ENCODE measurements at places on chromosomes 1 and 21.

GRCh38 chr21:25790878-25791204, 56.1 kb downstream of the GABPA start:
- DNase-seq: no peak

DNA sequence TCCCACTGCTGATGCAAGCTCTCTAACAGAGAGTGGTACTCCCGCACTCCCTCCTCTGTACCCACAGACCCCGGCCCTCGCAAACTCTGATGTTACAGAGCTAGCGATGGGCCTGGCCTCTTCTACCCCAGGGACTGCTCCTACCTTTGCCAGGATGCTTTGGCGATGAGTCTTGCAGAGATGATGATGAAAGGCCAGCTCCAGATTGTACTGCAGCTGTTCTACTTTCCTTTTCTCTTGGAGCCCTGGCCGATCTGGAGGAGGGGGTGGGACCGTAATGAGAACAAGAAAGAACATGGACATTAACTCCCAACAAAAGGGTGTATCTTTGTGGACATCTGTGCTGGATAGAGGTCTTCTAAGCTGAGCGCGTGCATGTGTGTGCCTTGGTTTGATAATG, 6.0 kb upstream of the LINGO4 start:
- DNase-seq: no peak

DNA sequence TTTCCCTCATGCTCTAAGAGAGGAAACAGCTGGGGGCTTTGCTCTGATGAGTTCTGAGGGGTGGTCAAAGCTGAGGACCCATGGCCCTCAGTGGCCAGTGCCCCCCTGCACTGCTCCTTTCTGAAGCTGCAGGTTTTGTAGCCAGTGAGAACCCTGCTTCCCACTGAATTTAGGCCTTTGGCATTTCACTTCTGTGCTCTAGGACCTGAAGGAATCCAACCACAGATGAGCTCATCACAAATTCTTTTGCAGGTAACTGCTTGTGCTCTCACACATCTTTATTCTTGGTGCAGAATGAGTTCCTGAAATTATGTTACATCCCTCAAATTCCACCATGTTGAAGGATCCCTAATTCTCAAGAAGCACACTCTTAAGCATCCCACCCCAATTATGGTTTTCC, 248.7 kb upstream of the IRF2BP2 start:
- DNase-seq: no peak

- no peak for DNase-seq
Observed at GRCh38 chr1:207804721-207805468, 53.0 kb downstream of the CD46 start.

- no peak for DNase-seq
Observed at GRCh38 chr1:54238353-54239034, 38.5 kb downstream of the MRPL37 start.

DNA sequence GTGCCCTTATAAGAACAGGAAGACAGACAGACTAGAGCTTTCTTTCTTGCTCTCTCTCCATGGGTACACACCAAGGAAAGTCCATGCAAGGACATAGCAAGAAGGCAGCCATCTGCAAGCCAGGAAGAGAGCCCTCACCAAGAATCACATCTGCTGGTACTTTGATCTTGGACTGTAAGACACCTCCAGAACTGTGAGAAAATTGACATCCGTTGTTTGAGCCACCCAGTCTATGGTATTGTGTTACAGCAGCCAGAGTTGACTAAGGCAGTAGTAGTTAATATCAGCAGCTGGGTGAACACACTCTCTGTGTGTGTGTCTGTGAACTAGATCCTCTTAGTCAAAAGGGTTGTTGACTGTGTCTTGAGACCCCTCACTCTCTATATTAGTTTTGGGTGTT, 53.8 kb upstream of the PPP2R5A start:
- DNase-seq: no peak

DNA sequence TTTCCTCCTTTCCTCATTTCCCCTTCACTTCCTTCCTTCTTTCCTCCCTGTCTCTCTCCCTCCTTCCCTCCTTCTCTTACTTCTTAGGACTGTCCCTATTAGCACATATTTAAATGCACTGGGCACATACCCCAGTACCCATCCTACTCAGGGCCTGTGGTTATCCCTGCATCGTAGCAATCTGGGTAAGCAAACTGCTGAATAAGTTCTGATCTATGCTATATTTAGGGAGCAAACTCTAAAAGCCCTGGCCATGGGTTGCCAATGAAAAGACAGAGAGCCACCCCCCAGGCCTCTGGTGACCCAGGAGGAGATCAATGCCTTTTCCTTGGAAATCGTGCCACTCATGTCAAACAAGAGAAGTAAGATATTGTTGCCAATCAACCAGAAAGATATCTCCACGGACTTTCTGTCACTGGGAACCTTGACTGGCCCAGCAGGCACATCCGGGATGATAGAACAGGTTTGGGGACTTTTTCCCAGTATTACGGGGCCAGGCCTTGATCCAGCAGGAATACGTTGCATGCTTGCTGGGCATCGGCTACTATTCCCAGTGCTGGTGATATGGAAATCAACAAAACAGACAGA, 5.4 kb downstream of the FAM3B start:
- no peak for DNase-seq

- DNase-seq: no peak
Observed at GRCh38 chr1:36625935-36626310, 143.2 kb upstream of the CSF3R start.

- DNase-seq: no peak
Observed at GRCh38 chr1:156859523-156860112, 701 bp upstream of the INSRR start.
